Colonic mucosa (tissue), 4 donors: ENCODE measurements at places on chromosomes 2 and 18. TPM values are rescaled to one million over a fixed set of nuclear protein-coding genes. Genes with fewer than 3 reads are reported as not detected.

Gene TNFAIP6
- total RNA-seq = 0.57 TPM

Gene MARCO
- total RNA-seq = 3.7 TPM

Gene SLC5A7
- not detected for total RNA-seq

Gene KCNIP3
- total RNA-seq = 2.3 TPM

Gene REG1B
- total RNA-seq = 10.2 TPM

Gene EFR3B
- total RNA-seq = 1.8 TPM
